GM23338 (cell line): ENCODE measurements at places on chromosomes 4 and X. TPM values are rescaled to one million over a fixed set of nuclear protein-coding genes. Genes with fewer than 3 reads are reported as not detected.

Gene PABPC1L2A
- 1.0 and 1.4 TPM in 2 replicates for total RNA-seq

Gene FRYL
- total RNA-seq: 44.6 and 53.3 TPM in 2 replicates

Gene VCX3B
- 0.23 TPM in 1 of 2 replicates, not detected in the other for total RNA-seq

DNA sequence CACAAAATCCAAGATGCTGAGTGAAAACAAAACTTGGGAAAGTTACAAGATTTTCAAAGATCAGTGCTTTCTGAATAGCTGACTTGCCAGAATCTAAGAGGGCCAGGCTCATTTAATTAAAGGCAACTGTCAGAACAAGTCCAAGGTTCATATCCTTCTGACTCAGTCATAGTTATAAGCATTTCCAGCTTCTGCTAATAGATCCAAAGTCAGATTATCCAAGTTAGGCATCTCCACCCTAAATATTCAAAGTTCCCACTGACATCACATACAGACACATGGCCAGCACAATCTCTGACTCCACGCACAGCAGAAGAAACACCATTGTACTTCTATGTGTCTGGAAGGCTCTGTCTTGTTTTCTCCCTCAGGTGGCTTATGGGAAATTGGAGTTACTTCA is 41.8 kb downstream of the GASK1B start:
- no peak overlapping the region for H3K4me3 ChIP-seq
- H3K36me3 ChIP-seq: no peaks in the 10 kb centered on the region
- H3K27me3 ChIP-seq: no peaks in the 10 kb centered on the region
- no peak for DNase-seq

Gene RGN
- 0.47 and 6.7 TPM in 2 replicates for total RNA-seq

Gene USP46
- 40.5 and 41.1 TPM in 2 replicates for total RNA-seq

Gene ARR3
- not detected in 2 replicates for total RNA-seq

Gene TREX2
- 1.7 and 4.6 TPM in 2 replicates for total RNA-seq

GRCh38 chr4:134324179-134324578 is 122.6 kb upstream of the PABPC4L start:
- no peak overlapping the region for H3K27ac ChIP-seq
- H3K4me1 ChIP-seq: no peaks in the 10 kb centered on the region
- no peaks in the 10 kb centered on the region for H3K27me3 ChIP-seq
- H3K36me3 ChIP-seq: no peaks in the 10 kb centered on the region

DNA sequence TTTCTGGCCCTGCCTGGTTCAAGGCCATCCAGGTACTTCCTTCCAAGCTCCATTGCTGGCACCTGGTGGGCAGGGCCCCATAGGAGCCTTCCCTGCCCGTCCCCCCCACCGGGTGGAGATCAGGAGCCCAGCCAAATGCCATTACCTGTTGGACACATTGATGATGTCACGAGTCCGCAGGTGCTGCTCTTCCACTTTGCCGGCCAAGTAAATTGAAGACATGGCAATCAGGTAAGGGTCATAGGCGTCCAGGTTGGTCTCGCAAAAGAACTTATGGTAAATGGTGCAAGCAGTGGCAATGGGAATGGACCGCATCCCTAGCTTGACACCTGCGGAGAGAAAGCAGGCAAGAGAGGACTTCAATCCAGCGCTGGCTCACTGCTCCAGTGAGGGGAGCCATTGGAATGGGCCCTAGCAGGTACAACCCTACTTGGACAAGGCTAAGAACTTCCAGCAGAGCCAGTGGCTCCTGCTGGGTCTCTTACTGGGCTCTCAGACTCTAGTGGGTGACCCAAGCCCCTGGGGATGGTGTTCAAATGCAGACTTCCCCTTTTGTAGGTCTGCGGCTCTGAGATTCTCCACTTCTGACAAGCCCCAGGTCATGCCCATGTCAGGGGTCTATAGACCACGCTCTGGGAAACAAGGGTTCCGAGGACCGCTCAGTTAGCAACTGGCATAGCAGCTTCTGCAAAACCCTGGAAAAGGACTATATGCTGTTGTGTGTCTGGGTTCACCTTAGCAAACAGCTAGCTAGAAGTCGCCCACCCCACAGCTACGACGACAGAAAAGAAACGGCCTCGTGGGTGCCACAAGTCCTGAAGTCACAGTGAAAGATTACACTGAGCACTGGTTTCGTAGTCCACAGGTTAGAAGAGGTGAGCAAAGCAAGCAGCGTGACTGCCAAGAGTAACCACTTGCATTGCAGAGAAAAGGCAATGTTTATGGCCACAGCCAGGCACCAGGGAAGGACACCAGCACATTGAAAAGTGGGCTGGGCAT is 2.8 kb downstream of the CCNQ start:
- H3K4me1 ChIP-seq: no peaks in the 10 kb centered on the region
- H3K4me3 ChIP-seq: no peak overlapping the region
- 0 out of 2 replicates have a peak, but pooled peaks cover 4% of the 10 kb centered on the region for H3K27me3 ChIP-seq
- H3K36me3 ChIP-seq: no peaks in the 10 kb centered on the region; the same call in 1 of the 2 replicates
- no peak for DNase-seq
- H3K27ac ChIP-seq: no peak overlapping the region

GRCh38 chr4:118173956-118174725 is 139.9 kb downstream of the NDST3 start:
- H3K4me3 ChIP-seq: no peak overlapping the region
- no peaks in the 10 kb centered on the region for H3K27me3 ChIP-seq
- no peak for DNase-seq
- no peak overlapping the region for H3K27ac ChIP-seq

DNA sequence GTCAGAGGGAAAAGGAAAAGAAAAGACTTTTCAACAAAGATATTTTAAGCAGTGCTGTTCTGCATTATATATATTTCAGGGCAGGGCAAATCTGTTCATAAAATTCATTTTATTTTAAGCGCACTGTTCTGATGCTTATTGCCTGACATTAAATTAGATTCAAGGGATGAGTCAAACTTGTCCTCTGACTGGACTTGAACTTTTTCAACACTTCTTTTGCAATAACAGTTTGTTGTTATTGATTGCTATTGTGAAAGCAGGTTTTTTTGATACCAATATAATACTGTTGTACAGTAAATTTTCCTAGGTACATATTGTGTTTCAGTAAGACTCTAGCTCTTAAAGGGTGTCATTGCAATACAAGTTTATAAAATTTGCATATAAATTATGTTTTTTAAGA is 481.3 kb downstream of the NAF1 start:
- H3K27ac ChIP-seq: no peak overlapping the region
- no peaks in the 10 kb centered on the region for H3K36me3 ChIP-seq
- no peaks in the 10 kb centered on the region for H3K27me3 ChIP-seq
- H3K4me3 ChIP-seq: no peak overlapping the region
- no peak for DNase-seq

DNA sequence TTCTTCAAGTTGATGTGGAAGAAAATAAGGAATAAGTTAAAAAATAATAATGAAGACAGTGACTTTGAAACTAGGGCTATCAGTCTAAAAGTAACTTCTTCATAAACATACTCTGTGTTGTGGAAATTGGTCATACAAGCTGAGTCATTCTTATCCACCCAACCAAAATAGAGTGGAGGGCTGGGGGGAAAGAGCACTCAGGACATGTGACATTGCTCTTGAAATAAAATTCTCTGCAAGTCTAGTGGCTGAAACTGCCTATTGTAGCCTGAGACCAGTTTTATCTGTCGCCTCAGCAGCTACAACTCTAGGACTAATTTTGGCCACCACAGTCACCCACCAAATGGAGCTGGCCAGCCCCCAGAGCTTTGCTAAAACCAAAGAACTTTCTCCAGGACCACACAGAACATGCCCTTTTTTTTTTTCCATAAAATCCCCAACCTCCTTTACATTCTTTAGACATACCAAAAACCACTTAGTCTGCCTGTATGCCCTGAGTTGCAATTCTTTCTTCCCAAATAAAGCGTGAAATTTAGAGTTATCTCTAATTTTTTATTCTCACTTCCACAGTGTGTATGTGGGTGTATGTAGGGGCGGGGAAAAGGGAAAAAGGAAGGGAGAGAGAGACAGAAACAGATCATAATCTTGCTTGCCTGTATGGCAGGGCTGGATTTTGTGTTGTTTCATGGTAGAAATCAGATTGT is 23.0 kb upstream of the SLC25A4 start:
- no peak overlapping the region for H3K4me3 ChIP-seq
- H3K27ac ChIP-seq: peak overlapping the region; percentile 57; the same call in 1 of the 2 replicates
- no peaks in the 10 kb centered on the region; the same call in 1 of the 2 replicates for H3K36me3 ChIP-seq
- DNase-seq: no peak

GRCh38 chrX:9804444-9804843 is 18.2 kb downstream of the SHROOM2 start:
- peaks cover 5% of the 10 kb centered on the region; the same call in 1 of the 2 replicates for H3K4me1 ChIP-seq
- H3K27me3 ChIP-seq: no peaks in the 10 kb centered on the region
- no peak overlapping the region for H3K4me3 ChIP-seq

Gene SYP
- 7.3 and 9.1 TPM in 2 replicates for total RNA-seq

DNA sequence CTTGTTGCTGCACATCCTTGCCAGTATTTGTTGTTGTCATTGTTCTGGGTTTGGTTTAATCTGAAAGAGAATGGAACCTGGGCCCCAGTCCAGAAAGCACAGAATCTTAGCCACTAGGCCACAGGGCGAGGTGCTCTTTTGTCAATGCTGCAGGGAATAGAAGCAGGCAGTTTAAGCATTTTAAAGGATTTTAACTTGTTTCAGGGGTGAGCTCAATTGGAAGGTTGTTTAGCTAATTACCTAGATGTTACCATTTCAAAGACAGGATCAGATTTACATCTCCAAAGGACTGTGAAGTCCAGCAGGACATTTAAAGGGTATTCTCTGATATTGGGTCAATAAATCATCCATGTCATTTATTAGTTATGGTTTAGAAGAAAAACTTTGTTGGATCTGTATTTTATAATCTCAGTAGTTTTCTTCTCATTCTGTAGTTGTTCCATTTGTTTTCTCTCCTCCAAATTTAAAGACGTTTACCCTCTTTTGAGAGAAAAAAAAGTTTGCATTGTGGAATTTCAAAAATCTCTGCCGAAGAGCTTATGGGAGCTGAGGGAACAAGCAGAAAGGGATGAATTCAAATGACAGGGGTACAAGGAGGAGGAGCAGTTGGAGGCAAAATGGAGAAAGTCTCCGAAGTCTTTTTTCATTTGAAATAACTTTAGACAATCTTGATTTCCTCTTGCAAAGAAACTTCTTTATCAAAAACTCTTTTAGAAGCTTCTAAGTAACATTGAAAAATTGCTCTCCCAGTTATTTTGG is 57.5 kb upstream of the FAM47C start:
- no peaks in the 10 kb centered on the region for H3K27me3 ChIP-seq
- H3K27ac ChIP-seq: no peak overlapping the region
- H3K36me3 ChIP-seq: no peaks in the 10 kb centered on the region
- H3K4me1 ChIP-seq: peaks cover 22% of the 10 kb centered on the region
- peak overlapping the region; percentile 37 for H3K4me3 ChIP-seq

DNA sequence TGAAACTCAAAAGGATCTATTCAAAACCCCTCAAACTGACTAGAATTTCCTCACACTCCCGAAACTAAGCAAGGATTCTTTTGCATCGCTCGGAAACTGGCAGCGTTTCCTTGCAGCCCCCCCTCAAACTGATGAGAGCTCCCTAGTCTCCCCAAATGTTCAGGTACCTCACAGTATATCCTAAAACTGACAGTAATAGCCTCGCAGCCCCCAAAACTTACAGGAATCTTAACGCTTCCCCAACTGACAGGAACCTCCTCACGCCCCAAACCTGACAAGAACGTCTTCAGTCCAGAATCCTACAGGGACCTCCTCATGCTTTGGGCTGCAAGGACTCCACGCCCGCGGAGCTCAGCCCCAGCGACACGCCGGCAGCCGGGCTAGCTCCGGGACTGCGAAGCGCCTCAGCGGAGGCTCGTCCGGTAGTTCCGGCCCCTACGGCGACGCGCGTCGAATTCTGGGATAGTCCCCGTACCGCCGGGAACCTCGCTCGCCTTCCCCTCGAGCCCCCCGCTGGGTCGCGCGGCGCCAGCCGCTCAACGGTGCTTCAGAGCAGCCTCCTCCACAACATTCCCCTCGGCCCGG is 640 bp downstream of the PHF8 start:
- H3K4me1 ChIP-seq: no peaks in the 10 kb centered on the region; the same call in 1 of the 2 replicates
- DNase-seq: peak; percentile 49
- H3K27me3 ChIP-seq: no peaks in the 10 kb centered on the region
- peaks cover 5% of the 10 kb centered on the region; the same call in 1 of the 2 replicates for H3K36me3 ChIP-seq
- peak overlapping the region; percentile 99 for H3K27ac ChIP-seq
- peak overlapping the region; percentile 80 for H3K4me3 ChIP-seq

GRCh38 chrX:31706466-31706865 is 634.6 kb upstream of the FTHL17 start:
- H3K27me3 ChIP-seq: no peaks in the 10 kb centered on the region
- H3K27ac ChIP-seq: no peak overlapping the region
- DNase-seq: no peak
- no peaks in the 10 kb centered on the region for H3K36me3 ChIP-seq
- no peaks in the 10 kb centered on the region for H3K4me1 ChIP-seq

Gene P2RY10
- not detected in 2 replicates for total RNA-seq

DNA sequence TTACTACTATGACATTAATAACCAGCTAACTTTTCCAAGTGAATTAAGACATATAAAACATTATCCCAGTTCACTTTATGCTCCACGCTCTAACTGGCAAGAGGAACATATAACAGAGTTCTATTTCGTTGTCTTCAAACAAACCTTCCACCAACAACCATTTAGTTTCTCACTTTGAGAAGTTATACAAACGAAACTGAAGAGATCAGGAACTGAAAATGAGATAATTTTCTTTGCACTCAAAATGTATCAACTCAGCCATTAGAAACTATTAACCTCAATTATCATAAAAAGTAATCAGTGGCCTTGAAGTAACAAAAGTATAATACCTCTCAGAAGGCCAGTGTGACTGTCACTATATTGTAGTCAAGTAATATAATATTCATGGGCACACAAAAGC is 70.1 kb downstream of the CHM start:
- H3K4me1 ChIP-seq: no peaks in the 10 kb centered on the region
- no peaks in the 10 kb centered on the region; the same call in 1 of the 2 replicates for H3K36me3 ChIP-seq
- H3K27me3 ChIP-seq: no peaks in the 10 kb centered on the region
- H3K27ac ChIP-seq: no peak overlapping the region

DNA sequence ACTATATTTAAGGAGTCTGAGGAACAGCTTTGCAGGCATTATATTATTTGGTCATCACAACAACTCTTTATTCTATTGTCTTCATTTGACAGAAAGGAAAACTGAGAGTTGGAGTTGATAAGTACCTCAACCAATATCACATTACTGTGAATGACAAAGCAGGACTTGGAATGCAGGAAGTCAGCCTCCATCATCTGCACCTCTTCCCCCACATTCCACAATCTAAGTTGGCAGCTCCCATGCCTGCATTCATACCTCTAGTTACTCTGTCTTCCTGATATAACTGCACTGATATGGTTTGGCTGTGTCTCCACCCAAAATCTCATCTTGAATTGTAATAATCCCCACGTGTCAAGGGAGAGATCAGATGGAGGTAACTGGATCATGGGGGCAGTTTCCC is 356.7 kb downstream of the GALNTL6 start:
- H3K4me1 ChIP-seq: peaks cover 3% of the 10 kb centered on the region; the same call in 1 of the 2 replicates
- H3K4me3 ChIP-seq: no peak overlapping the region
- H3K27me3 ChIP-seq: no peaks in the 10 kb centered on the region
- no peak overlapping the region for H3K27ac ChIP-seq
- peak; percentile 30 for DNase-seq
- H3K36me3 ChIP-seq: no peaks in the 10 kb centered on the region

DNA sequence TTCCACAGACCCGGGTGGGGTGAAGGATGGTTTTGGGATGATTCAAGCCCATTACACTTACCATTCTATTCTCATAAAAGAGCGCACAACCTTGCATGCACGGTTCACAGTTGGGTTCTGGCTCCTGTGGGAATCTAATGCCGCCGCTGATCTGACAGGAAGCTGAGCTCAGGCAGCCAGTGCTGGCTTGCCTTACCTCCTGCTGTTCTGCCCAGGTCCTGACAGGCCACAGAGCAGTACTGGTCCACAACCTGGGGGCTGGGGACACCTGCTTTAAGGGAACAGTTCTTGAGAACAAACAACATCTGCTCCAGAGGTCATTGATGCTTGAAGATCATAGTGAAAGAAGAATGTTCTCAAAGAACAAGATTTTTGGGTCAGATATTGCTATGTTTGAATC is 8.0 kb upstream of the HS3ST1 start:
- H3K27ac ChIP-seq: no peak overlapping the region
- 0 out of 2 replicates have a peak, but pooled peaks cover 7% of the 10 kb centered on the region for H3K4me1 ChIP-seq
- no peak overlapping the region for H3K4me3 ChIP-seq
- no peaks in the 10 kb centered on the region for H3K27me3 ChIP-seq
- peak; percentile 41 for DNase-seq
- no peaks in the 10 kb centered on the region for H3K36me3 ChIP-seq

Gene MAGEE1
- 10.0 and 11.6 TPM in 2 replicates for total RNA-seq

Gene GATA1
- not detected in 2 replicates for total RNA-seq
